ENCODE measurements at places on chromosomes 13 and 19.

- DNase-seq = no peak
Observed at GRCh38 chr13:44974056-44974793, 15.0 kb downstream of the NUFIP1 start.

DNA sequence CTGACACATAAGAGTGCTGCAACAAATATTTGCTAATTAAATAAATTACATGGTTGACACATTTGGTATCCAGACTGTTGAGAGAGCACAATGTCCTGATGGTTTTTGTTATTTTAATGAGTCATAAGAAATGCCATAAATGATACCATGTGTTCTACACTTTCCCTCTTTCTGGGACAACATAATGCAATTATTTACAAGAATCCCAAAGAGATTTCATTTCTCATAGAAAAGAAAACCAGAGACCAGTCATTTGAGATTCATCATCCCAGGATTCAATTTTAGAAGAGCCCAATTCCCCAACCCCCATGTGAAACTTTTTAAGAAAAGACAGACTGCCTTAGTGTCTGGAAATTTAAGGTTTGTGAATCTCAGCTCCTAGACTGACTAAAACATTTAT lies 399.6 kb downstream of the DCT start:
- DNase-seq = no peak

GRCh38 chr13:19634256-19634740 lies 839 bp downstream of the MPHOSPH8 start:
- DNase-seq = no peak

- peak; percentile 9 for DNase-seq
Observed at GRCh38 chr13:53694814-53695532, 666.4 kb downstream of the OLFM4 start.

- DNase-seq = no peak
Observed at GRCh38 chr19:40445780-40446262, 1.7 kb upstream of the SERTAD3 start.

DNA sequence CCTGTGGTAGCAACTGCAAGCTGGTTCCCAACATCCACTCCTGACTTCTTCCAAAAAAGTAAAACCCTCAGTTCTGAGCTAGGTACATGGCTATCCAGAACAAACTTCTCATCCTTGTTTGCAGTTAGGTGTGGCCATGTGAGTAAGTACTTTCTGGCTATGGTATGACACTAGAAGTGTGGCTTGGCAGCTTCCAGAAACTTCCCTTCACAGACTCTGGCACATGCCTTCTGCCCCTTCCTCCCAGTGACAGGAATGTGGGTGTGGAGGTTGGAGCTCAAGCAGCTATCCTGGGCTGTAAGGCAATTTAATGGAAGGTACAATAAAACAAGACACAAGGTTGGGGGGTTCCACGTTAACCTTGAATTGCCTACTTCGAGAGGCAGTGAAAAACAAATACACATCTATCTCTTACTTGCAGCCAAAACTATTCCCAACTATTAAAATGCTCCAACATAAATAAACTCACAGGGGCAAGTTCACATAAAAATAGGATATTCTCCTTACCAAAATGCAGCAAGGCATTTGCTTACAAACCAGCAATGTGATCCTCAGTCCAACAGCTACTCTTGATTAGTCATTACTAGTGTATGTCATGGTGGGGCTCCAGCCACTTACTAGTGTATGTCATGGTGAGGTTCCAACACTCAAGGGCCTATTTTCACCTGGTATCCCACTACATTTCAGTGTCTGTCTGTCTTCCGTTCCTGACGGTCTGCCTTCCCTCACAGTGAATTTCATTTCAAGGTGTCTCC lies 3.1 kb downstream of the SMG9 start:
- DNase-seq = no peak

DNA sequence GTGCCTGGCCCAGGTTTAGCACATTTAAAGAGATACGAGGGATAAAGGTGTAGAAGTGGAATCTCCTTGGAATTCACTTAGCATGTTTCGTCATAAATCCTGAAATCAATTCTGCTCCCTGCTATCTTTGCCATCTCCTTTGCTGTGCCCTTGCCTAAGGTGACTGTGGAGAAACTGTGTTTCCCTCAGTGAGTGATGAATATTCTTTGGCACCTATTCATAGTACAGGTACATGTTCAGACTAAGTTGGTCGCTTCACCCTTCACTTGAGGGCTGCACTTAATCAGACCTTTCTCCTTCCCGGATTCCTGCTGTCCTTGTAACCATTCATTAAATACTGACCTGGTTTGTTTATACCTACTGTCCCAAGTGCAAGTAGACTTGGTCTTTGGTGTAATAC lies 17.8 kb downstream of the PCCA start:
- DNase-seq = no peak

GRCh38 chr19:49936549-49936948 lies 7.2 kb upstream of the NUP62 start:
- DNase-seq = no peak

- no peak for DNase-seq
Observed at GRCh38 chr19:3857449-3858003, 11.3 kb downstream of the ZFR2 start.

GRCh38 chr13:106471957-106472543 lies 63.4 kb downstream of the EFNB2 start:
- peak; percentile 43 for DNase-seq

DNA sequence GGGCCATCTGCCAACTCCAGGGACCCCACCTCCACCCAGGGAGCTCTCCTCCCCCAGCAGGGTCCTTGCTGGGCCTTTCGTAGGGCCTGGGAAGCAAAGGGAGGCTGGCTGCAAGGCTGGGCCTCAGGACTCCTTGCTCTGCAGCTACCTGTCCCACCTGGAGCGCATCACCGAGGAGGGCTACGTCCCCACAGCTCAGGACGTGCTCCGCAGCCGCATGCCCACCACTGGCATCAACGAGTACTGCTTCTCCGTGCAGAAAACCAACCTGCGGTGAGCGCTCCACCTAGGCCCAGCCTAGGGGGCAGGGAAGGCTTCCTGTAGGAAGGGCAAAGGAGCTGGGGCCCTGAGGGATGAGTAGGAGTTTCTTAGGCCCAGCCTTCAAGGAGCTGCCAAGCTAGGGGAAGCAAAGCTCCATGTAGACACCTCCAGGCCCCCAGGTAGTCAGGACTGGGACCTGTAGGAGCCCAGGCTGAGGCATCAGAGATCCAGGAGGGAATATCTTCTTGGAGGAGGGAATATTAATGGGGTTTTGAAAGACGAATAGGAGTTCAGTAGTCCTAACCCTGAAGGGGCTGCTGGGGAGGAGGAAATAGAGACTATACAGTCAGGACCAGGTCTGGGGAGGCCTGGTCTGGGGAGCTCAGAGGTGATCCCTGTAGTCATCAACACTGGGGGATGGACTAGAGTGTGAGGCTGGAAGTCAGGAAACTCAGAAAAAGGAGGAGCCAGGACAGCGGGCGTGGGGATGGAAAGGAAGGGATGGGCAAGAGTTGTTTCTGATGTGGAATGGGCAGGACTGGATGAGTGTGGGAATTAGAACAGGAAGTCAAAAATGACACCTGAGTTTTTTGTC lies 16.0 kb downstream of the GNA15 start:
- no peak for DNase-seq

DNA sequence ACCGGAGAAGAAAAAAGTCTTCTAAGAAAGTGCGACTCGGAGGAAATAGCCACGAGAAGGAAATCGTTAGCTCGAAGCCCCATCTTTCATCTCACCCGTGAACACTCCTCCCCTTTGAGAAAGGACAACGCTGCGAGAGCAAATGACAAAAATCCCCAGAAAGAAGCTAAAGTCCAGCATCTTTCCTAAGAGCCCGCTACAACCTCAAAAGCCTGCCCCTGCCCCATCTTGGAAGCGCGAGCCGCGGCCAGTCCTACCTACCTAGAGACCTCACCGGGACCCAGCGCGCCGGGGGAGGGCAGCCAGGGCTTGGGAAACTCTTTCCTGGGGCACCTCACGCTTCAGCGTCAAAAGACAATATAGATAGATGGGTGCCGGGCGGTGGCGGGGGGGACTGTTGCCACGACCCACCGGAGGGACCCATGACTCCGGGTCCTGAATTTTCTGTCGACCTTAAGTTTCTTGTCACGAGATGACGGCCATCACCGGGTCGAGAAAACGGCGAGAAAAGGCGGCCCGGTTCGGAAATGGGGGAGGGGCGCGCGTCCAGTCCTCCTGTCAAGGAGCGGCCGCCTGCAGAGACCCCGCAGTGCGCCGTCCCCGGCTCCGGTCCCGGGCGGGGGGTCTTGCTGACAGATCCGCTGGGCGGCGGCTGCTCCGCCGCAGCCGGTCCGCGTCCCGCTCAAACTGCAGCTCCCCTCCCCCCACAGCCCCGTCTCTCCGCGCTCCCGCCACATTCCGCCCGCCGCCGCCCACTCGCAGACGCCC lies 65.9 kb downstream of the KCNRG start:
- DNase-seq = peak; percentile 86

GRCh38 chr13:106361621-106362020 lies 173.8 kb downstream of the EFNB2 start:
- no peak for DNase-seq

DNA sequence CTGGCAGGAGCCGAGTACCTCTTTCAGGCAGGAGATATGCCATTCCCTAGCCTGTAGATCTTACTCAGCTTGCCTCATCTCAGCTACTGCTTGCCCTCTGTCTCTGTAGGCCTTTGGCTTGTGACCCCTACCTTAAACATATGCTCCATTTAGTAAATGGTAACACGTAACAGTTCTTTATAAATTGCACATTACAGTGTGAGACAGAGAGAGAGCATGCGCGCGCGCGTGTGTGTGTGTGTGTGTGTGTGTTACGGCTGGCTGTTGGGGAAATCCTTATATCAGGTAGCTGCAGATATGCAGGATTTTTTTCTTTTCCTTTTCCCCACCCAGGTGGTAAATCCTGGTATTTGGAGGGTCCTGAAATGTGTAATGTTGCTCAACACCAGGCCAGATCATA lies 4.2 kb downstream of the SPINT2 start:
- DNase-seq = no peak

Data from retina (tissue), 1 donor.